ENCODE measurements at places on chromosomes 7 and 10. TPM values are rescaled to one million over a fixed set of nuclear protein-coding genes. Genes with fewer than 3 reads are reported as not detected.

Gene BCAP29
- 222 TPM for total RNA-seq

Gene PNLIP
- not detected for total RNA-seq

Gene CCDC172
- total RNA-seq: not detected

Gene AQP1
- 0.54 TPM for total RNA-seq

Gene TSPAN12
- 2.0 TPM for total RNA-seq

Gene FGL2
- total RNA-seq: 3.8 TPM

Gene DYDC2
- not detected for total RNA-seq

Gene HTRA1
- 405 TPM for total RNA-seq

Gene SPDYE2B
- not detected for total RNA-seq

Gene HMX3
- not detected for total RNA-seq

Gene EGFR
- 55.0 TPM for total RNA-seq

Gene MNX1
- total RNA-seq: not detected

Gene AGBL3
- 2.4 TPM for total RNA-seq

Gene NUDT13
- total RNA-seq: 1.7 TPM

Gene TBRG4
- total RNA-seq: 60.4 TPM

Gene LIPK
- not detected for total RNA-seq

Gene PLPP4
- total RNA-seq: 22.5 TPM

Gene MOGAT3
- total RNA-seq: not detected

Gene GUSB
- 22.9 TPM for total RNA-seq

Gene CDH23
- not detected for total RNA-seq

Gene CYP17A1
- total RNA-seq: not detected

Gene RBP4
- 1.1 TPM for total RNA-seq

Gene TCAF2
- 5.9 TPM for total RNA-seq

Gene SYT15B
- total RNA-seq: 1.9 TPM

Gene GDF2
- total RNA-seq: not detected

Gene HECW1
- 4.8 TPM for total RNA-seq

Gene NKX2-3
- not detected for total RNA-seq

Gene LHFPL3
- total RNA-seq: not detected

Gene ANXA11
- total RNA-seq: 116 TPM

Gene PTF1A
- total RNA-seq: not detected

Gene NACAD
- total RNA-seq: 1.0 TPM

Gene SLC13A1
- total RNA-seq: not detected

Gene FXYD4
- not detected for total RNA-seq

Gene GIMAP1
- not detected for total RNA-seq

Gene PRR15
- total RNA-seq: 6.1 TPM

Gene AASS
- 6.3 TPM for total RNA-seq

Gene OLAH
- total RNA-seq: not detected

Measured in GM23248 (cell line).